ENCODE measurements at places on chromosomes 6 and 20.

DNA sequence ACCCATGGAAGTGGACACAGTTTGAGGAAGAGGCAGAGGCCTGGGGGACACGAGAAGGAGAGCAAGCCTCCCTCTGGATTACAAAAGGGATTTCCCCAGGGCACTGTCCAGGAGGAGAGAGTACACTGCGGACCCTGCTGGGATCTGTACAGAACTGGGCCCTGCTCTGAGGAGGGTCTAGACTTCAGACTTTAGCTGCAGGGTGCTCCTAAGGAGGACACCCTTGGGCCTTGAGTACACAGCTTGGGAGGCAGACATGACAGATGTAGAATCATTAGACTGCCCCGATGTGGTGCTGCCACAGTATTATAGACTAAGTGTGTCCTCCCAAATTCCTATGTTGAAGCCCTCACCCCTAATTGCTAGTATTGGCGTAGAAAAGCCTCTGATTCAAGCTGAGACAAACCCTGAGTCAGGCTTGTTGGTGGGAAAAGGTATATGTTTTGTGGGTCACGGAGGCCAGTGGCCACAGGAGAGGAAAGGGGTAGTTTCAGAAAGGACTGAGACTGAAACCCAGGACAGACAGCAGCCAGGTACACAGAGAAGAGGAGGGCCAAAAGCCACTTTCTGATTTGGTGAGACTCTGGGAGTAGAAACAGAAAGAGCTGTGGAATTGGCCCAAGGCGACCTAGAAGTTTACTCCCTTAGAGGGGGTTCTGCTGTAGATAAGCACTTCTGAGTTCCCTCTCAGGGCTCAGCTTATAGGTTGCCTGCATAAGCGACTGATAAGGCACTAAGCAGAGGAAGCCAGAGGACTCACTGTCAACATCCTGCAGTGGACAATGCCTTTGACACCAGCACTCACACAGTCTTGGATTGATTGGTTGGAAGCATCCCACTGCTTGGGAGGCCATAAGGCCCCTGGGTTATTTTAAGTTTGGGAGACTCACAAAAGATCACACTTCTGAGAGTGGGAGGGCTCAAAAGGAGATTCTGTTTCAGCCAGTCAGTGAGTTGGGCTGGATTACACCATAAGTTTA, 16.5 kb upstream of the SH3BGRL2 start:
- no peak for DNase-seq

GRCh38 chr6:132612449-132613108, 11.5 kb downstream of the TAAR2 start:
- no peak for DNase-seq

GRCh38 chr6:41002168-41002567, 36.9 kb downstream of the UNC5CL start:
- no peak for DNase-seq

- no peak for DNase-seq
These were observed 140.3 kb downstream of the TENT5A start for GRCh38 chr6:81612136-81612535.

DNA sequence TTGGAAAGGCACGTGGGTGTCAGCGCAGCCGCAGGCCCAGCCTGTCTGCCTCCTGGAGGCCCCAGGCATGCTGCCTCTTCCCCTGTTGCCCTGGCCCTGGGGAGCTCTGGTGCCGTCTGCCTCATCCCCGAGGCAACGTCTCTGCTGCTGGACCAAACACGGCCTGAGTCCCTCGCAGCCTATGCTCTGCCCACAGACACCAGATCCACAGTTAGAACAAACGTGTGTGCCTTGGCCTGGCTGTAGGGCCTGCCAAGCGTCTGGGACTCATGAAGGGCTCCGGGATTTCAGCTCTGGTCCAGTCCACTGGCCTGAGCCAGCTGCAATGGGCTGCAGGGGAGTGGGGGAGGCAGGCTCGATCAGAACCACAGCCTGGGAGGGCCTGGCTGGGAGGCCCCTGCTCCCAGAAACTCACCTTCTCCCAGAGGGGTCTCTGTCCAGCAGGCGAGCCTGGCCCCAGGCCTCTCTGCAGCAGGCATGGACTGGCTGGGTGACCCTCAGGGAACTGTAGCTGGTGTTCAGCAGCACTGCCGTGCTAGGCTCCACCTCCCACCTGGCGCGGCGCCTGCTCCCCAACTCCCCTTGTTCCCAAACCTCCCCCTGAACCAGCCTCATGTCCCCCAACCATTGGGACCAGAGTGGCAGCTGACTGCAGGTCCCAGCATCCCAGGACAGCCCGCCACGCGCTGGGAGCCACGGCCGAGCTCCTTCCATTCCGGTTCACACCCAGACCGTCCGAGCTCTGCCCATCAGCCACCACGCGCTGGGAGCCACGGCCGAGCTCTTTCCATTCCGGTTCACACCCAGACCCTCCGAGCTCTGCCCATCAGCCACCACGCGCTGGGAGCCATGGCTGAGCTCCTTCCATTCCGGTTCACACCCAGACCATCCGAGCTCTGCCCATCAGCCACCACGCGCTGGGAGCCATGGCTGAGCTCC, 197.0 kb downstream of the DLL1 start:
- no peak for DNase-seq

- no peak for DNase-seq
These were observed 634 bp downstream of the ITPA start for GRCh38 chr20:3209946-3210317.

DNA sequence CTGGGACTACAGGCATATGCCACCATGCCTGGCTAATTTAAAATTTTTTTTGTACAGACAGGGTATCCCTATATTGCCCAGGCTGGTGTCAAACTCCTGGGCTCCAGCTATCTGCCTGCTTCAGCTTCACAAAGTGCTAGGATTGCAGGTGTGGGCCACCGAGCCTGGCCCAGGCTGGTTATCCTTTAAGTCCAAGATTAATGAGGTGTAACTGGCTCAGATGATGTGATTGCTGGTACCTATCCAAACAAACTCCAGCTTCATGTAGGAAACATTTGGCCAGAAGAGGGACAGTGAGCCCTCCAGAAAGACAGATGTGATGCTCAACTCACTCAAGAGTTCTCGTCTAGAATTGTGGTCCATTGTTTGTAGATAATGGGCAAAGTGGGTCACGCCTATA, 9.2 kb upstream of the ZNF318 start:
- no peak for DNase-seq

- DNase-seq: no peak
These were observed 140.4 kb downstream of the UST start for GRCh38 chr6:148887181-148887580.

GRCh38 chr20:59823491-59824259, 109.8 kb downstream of the SYCP2 start:
- no peak for DNase-seq

- DNase-seq: no peak
These were observed 871.2 kb downstream of the TFAP2A start for GRCh38 chr6:9543649-9544048.

DNA sequence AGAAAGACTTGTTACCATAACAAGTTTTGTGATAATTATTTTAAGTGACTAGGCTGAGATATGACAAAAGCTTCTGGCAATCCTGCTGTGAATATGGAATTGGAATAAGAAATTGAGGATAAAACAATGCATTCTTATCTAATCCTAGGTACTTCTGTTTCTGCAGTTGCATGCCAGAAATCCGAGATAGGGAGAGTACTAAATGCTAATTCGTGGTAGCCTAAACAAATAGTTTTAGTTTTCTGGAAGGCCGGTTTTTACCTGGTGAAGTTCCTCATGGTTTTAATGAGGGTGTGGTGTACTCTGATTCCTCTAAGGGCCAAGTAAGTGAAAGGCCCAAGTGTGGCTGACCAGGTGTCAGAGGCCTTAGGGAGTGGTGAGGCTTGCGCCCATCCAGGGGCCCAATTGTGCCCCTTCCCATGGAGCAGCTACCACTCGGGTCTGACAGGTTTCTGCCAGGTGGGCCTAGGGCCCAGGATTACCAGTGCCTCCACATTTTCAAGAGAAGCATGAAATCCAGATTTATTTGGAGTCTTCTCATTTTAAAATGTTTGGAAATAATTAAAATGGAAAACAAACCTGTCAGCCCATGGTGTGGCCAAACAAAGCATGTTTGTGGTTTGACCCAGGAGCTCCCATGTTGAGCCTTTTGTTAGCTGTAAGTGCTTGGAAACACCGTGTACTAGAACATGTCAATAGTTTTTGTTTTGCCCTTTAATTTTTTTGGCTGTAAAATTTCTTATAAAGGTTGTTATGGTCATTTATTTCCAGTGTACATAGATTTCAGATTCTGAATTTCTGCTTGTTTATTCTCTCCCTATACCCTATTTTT, 6.6 kb downstream of the PLCB4 start:
- no peak for DNase-seq

GRCh38 chr6:35629876-35630378, 58.8 kb downstream of the FKBP5 start:
- DNase-seq: no peak

DNA sequence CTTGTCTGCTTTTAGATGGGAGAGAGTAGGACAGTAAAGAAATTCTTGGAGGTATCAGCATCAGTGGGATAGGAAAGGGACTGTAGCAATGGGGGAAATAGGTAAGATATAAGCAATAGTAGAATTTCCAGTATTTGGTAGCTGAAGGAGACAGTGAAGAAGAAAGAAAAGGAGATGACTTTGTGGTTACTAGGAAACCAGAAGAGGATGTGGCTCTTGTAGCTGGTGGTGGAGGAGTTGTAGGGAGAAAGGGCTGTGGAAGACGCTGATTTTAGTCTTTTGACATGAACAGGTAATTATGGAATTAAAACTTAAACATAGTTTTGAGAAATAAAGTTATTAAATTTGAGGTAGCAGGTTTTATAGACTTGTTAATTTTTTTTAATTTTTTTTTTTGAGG, 26.1 kb downstream of the SH3BGRL2 start:
- no peak for DNase-seq

DNA sequence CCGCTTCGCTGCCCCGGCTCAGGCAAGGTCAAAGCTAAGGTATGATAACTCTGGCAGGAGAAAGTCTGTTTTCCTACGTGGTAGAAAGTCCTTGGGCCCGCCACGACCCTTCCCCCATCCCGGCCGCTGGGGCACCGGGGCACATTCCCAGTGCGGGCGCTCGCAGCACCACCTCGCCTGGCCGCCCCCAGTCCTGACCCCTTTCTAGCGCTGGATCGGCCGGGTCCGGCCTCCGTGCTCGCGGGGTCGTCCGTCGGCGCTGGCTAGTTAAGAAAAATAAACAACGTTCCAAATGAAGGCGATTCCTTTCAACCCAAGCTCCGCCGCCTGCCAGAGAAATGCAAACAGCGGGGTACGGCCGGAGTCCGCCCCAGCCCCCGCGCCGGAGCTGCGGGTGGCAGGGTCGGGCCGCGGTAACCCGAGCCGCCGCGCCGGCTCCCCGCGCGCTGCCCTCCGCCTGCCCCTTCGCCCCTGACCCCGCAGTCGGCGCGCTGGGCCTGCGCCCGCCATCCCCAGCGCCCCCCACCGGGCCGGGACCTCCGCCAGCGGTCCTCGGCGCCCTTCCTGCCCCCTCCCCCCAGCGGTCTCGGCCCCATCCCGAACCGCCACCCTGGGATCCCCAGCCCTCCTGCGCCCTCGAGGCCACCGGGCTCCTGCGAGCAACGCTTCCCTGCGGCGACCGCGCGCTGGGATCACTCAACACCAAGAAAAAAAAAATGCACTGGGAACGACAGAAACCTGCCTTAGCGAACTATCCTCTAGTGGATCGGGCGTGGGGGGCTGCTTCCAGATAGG, 37.6 kb downstream of the NCR2 start:
- DNase-seq: no peak

- DNase-seq: no peak
These were observed 120.0 kb downstream of the GRM4 start for GRCh38 chr6:34025861-34026260.

- DNase-seq: no peak
These were observed 4.5 kb upstream of the FASTKD5 start for GRCh38 chr20:3164043-3164762.

DNA sequence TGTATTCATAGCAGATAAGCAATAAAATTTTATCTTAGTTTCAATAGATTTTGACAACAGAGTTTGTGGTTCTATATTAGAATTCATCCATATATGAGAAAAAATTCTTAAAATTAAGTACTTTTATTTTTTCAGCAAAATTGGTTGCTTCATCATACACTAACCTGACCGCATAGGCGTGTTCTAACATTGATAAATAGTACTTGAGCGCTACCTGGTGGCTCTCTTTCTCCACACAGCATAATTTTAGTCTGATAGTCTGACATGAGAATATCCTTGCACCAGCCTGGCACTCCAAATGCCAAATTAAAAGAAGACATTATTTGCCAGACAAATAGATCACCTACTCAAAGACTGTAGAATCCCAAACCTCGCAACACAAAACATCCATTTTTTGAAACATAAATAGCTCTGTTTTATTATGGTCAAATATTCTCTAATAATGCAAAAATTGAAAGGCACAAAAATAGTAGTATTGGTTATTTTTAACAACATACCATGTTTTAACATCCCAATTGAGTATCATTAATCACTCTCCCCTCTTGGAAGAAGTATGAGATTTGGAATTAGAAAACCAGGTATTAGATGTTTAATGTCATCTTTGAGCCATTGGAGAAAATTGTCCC, 33.0 kb upstream of the FILIP1 start:
- no peak for DNase-seq

GRCh38 chr20:22807045-22807444, 222.7 kb upstream of the FOXA2 start:
- DNase-seq: no peak

DNA sequence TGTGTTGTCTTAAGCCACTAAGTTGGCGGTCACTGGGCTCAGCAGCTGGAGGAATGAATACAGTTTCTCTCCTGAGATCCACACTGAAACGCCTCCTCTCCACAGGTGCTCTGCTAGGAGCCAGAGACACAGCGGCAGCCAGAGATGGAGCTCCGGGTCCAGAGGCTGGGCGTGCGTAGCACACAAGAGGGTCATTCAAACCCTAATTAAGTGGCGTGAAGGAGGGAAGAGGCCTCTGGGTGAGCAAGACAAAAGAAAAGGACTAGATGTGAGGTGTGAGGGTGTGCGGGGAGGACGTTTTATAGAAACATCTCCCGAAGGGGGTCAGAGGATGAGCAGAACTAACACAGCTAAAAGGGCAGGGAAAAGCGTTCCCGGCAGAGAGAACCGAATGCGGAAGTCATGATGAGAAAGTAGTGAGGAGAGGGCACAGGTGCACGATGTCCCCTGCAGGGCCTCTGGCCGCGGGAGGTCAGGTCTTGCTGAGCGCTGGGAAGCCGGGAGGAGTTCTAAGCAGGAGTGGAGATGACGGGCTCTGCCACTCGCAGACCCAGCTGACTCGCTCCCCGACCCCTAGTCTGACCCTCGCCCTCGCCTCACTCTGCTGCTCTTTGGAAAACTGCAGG, 54.4 kb downstream of the BMP7 start:
- no peak for DNase-seq

GRCh38 chr6:25946631-25947030, 16.0 kb upstream of the TRIM38 start:
- DNase-seq: no peak
